GM04504 (cell line): ENCODE measurements at places on chromosomes 11 and 22.

DNA sequence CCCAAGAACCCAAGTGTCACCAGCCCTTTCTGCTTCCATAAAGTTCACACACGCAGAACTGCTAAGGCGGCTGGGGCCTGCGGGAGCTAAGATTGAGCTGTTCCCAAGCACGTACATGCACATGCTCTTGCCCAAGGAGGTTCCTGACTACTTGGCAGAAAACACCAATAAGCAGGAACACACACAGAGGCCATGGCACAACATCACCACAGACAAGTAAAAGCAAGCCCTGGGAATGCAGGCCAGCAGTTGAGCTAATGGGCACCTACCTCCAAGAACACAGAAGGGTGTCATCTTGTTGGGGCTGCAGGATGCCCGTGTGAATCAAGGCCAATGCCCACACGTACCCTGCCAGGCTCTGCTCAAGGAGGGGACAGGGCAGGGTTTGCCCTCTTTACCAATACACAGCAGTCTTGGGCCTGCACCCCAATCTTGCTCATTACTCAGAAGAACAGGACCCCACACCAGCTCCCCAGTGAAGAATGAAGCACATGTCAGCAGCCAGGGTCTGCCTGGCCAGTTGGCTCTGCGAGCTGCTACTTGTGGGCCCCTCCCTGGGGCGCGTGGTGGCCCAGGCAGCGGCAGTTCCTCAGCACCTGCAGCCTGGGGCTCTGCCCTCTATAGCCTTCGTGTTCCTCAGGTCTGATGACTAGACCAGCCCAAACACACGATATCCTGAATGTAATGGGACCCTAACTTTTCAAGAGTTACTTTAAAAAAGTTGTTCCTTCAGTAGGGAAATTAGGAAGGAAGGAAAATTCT, 32.3 kb upstream of the CYP2D6 start:
- DNase-seq: no peak

GRCh38 chr22:49748514-49748913, 79.2 kb downstream of the BRD1 start:
- DNase-seq: no peak

- DNase-seq: peak; percentile 55
Measured at GRCh38 chr22:40654522-40655167, 18.1 kb upstream of the MRTFA start.

DNA sequence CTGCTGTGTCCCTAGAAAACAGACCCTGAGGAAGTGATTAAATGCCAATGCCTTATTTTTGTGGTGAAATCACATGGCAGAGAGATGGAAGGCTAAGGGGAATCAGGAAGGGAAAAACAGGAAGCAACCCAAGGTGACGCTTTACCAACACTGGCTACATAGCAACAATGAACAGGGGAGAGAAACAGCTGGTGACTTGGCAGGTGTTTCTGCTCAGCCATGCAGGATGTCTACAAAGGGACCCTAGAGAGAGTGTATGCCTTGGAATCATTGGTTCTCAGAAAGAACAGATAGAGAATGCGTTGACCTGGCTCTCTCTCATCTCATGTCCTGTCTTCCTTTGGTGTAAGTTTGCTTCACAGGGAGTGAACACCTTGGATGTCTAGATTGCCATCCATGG, 911.9 kb downstream of the OPCML start:
- DNase-seq: no peak

DNA sequence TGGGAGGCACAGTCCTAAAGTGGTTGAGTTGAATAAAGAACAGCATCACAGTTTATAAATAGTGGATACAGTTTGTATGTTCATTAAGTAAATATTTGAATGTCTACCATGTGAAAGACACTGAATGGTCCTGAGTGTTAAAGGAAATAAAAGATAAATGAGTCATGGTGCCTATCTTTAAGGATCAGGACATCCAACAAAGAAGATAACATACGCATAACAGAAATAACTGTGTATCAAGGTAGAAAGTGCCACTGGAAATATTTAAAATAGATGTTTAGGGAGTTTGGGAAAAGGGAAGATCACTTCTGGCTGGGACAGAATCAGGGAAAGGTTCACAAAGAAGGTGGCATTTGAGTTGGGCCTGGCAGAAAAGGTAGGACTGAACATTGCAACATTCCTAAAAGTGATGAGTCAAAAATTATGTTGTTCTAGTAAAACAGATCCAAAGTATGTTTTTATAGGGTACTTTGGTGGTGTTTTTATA, 41.5 kb downstream of the CSTPP1 start:
- DNase-seq: no peak
